ENCODE measurements at places on chromosomes 4 and X.

GRCh38 chr4:114385195-114385985 lies 213.2 kb upstream of the UGT8 start:
- DNase-seq, result no peak

GRCh38 chr4:11587797-11588196 lies 159.1 kb upstream of the HS3ST1 start:
- no peak for DNase-seq

GRCh38 chr4:72302981-72303704 lies 265.9 kb downstream of the ADAMTS3 start:
- DNase-seq, result no peak

- DNase-seq, result no peak
These were observed 204.9 kb downstream of the AFAP1 start for GRCh38 chr4:7734651-7735260.

GRCh38 chr4:95085124-95085833 lies 327.5 kb downstream of the BMPR1B start:
- DNase-seq, result no peak

- no peak for DNase-seq
These were observed 62.6 kb downstream of the GLRA2 start for GRCh38 chrX:14591976-14592375.

DNA sequence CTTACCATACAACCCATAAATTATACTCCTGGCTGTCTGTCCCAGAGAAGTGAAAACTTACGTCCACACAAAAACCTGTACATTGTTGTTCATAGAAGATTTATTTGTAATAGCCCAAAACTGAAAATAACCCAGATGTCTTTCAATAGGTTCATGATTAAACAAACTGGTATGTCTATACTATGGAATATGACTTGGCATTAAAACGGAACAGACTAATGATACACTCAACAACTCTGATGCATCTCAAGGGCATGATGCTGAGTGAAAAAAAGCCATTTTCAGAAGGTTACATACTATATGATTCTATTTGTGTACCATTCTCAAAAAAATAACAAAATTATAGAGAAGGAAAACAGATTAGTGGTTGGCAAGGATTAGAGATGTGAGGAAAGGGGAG lies 11.6 kb upstream of the MND1 start:
- no peak for DNase-seq

DNA sequence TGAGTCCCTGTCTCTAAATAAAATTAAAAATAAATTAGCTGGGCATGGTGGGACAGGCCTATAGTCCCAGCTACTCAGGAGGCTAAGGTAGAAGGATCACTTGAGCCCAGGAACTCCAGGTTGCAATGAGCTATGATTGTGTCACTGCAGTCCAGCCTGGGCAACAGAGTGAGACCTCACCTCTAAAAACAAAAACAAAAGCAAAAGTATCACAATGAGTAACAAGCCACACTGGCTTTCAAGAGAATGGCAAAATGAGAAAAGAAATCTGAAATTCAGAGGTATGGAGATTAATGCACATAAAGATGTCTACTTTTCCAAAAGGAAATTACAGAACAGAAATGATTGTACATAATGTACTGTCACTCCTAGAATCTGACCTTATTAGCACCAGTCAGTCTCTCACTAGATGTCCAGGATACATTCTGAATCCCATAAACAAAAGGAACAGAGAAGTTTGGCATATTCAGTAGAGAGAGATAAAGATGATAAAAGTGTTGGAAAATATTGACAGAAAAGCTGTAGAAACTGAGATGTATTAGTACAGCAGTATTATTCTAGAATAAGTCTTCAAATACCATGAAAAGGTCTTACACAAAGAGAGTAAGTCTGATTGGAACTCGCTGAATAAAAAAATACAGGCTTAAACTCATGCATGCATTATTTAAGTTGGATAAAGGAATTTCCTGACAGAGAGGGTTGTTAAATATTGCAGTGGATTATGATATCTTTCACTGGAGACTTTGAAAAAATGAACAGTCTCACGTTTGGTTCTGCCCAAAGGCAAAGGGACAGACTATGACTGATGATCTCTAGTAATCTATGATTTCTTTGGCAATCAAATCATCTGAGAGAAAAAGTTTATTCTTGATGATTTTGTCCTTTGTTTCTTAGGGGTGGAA lies 102.5 kb downstream of the SH3RF1 start:
- DNase-seq, result no peak

- DNase-seq, result no peak
These were observed 1.1 kb downstream of the LNX1 start for GRCh38 chr4:53590187-53590586.

DNA sequence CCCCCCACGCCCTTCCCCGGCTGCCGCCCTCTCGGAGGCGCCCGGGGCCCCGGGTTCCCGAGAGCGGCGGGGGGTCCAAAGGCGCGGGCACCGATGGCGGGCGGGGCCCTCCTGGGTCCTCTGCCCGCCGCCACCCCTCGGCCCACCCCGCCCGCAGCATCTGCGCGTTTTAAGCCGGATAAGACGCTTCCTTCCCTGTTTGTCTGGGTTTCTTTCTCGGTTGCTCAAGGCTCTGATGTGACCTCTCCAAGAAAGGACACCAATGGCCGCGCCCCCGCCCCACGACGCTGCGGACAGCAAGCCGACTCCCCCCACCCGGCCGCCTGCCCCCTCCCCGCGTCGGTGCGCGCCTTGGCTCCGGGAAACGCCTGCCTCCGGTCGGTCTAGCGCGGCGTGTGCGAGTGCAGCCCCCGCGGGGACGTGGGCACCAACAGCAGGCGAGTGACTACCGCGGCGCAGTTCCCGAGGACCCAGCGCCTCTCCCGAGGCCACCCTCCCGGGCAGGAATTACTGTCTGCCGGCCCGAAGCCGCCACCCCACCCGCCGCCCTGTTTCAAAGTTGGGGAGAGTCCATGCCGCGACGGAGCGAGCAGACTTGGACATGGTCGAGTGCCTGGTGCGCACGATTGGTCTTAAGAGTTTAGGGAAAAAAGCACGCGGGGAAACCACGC lies 21.1 kb upstream of the HMX1 start:
- DNase-seq, result no peak

DNA sequence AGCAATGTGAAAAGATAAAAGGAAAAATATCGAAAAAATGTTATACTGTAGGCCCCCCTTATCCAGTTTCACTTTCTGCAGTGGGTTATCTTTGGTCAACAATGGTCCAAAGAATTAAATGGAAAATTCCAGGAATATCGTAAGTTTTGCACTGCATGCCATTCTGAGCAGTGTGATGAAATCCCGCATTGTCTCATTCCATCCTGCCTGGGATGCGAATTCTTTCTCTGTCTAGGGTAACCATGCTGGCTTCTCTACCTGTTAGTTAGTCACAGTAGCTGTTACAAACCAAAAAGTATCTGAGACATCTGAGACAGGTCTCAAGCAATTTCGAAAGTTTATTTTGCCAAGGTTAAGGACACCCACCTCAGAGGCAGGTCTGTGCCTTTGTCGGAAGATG lies 170.3 kb downstream of the COX18 start:
- no peak for DNase-seq

- DNase-seq, result no peak
These were observed 628.9 kb downstream of the TLL1 start for GRCh38 chr4:166501941-166502382.

Data from NCI-H1048 (cell line).